ENCODE measurements at places on chromosomes 6 and 20.
A peak's percentile ranks its signal among the peaks of the same experiment; 100 is the strongest.

DNA sequence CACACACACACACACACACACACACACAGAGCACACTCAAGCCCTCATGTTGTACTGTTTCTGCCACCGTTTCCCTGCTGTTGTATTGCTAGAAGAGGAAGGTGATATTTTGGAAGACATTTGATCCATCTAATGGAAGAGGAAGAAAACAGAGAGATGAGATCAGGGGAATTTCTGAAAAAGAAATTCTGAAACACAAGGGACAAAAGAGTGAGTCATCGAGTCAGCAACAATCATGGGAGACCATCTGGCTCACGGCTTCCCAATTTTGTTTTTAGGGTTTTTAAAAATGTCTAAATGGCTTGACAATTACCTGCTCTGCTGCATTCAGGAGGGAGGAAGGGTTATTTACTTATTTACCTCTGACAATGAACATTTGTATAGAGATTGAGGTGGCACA lies 22.0 kb downstream of the SOX4 start:
- DNase-seq, result no peak

- DNase-seq, result no peak
Observed at GRCh38 chr6:1039191-1039590, 272.7 kb upstream of the FOXQ1 start.

- DNase-seq, result no peak
Observed at GRCh38 chr20:32764005-32764960, 2.1 kb downstream of the DNMT3B start.

GRCh38 chr20:37407019-37407566 lies 61.2 kb downstream of the SRC start:
- DNase-seq, result no peak

- DNase-seq, result no peak
Observed at GRCh38 chr20:37251825-37252477, 9.7 kb downstream of the GHRH start.

DNA sequence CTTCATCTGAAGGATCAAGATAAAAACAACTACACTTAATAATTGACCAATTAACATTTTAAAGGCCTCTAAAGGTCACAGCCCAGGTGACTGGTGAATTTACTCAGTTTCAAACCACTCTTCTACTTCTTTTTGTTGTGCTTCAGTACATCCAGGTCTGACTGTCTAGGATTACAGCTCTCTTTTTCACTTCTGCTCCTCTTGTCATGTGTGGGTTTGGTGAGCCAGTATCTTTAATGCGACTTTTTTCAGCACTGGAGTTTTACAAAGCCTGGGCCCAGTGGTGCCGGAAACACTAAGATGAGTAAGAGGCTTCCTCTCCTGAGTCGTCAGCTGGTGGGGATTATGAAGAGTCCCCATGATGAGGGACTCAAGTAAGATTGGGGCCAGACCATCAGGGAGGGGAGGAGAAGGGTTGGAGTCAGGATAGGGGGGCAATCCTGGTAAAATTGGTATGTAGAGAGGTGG lies 27.0 kb downstream of the HECA start:
- peak; percentile 90 for DNase-seq

- DNase-seq, result no peak
Observed at GRCh38 chr6:28803337-28803709, 120.5 kb downstream of the TRIM27 start.

- DNase-seq, result no peak
Observed at GRCh38 chr20:47009784-47010183, 115.1 kb downstream of the EYA2 start.

- no peak for DNase-seq
Observed at GRCh38 chr6:32089082-32089828, 19.9 kb downstream of the TNXB start.

DNA sequence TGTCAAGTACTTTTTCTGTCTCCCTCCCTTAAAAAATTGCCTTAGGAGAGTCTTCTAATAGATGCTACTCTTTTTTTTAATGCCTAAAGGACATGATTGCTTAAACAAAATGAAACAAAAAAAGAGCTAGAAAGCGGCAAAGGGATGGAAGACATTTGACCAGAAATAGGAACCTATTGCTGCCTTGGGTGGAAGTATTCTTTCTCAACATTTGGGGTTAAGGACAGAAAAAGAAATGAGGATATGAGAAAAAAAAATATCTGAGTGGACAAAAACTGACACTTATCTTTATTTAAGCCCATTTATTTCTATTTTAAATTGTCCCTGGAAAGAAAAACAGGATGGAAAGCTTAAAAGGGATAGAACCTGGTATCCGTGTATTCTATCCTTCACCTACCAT lies 664.9 kb upstream of the CITED2 start:
- DNase-seq, result no peak

DNA sequence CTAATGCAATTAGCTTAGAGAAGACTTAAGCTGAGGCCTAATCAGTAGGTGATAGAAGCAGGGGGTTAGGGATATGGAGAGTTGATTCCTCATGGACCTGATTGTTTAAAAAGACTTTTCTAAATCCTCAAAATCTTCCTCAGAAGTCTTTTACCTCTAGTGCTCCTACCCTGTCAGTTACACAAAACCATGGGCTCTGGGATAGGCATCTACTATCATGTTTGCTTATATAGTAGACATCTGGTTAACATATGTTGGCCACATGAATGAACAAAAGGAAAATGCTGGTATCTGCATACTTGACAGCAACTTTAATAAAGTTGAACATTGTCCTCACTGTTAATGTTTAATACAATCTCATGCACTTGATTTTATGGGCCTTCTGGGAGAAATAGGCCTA lies 61.5 kb upstream of the FKBP1C start:
- DNase-seq, result no peak

DNA sequence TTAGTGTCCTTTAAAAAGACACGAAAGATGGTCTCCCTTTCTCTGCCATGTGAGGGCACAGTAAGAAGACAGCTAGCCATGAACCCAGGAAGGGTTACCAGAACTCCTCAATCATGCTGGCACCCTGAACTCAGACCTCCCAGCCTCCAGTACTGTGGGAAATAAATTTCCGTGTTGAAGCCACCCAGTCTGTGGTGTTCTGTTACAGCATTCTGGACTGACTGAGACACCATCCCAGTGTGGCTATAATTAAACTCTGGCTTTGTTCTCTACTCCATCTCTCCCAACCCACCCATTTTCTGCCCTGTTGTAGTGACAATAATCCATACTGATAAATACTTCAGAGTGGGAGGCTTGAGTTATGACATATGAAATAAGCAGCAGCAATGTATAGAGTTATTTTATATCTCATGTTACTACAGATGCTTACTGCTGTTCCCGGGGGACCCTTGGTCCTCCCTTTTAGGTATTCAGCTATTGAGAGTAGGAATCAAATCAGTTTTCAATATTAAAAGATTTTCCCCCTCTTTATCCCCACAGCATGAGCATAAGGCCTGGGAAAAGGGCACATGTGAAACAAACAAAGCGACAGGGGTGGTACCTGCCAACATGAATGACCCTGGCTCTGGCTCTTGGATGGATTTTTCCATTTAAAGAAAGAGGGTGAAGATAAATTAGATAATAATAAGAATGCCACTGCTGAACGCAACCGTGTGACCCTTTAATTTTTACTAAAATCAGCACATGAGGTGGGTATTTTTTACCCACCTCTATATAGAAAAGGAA lies 224.3 kb upstream of the SLC35B3 start:
- DNase-seq, result no peak

DNA sequence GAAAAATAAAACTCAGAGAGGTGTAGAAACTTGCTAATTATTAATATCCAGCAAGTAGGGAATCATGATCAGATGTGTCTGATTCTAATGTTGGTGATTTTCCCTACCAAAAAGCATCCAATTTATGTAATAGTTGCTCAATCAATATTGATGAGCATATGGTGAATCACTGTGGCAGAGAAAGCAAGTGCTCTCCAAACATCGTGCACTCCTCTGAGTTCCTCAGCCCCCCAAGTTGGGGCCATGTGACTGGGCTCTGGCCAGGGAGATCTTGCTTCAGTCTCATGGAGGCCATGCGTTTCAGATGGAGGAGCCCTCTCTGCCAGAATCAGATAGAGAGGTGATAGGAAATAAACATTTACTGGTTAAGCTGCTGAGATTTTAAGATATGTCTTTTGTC lies 133.2 kb upstream of the LY86 start:
- DNase-seq, result no peak

DNA sequence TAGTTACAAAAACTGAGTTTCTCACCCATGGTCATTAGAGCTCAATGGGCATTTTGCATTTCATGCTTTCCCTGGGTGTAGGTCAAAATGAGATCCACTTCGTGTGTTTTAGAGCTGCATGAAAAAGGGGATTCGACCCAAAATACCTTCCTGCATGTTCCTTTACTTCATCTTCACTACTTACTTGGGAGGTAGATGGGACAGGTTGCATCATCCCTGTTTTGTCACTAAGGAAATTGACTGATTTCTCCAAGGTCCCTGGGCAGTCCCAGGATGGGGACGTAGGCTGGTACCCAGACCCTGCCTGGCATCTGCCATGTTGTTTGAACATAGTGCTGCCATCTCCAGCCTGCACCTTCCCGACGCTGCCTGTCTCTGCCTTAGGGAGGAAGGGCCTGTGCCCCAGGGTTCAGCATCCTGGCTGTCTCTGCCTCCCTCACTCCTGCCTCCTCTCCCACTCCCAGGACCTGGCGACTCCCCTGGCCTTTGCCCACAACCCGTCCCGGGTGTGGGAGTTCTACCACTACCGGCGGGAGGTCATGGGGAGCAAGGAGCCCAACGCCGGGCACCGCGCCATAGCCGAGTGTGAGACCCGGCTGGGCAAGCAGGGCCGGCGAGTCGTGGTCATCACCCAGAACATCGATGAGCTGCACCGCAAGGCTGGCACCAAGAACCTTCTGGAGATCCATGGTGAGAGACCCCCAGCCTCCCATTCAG lies 17.0 kb downstream of the SIRT5 start:
- no peak for DNase-seq

- no peak for DNase-seq
Observed at GRCh38 chr20:2746636-2747265, 53.7 kb downstream of the CPXM1 start.

DNA sequence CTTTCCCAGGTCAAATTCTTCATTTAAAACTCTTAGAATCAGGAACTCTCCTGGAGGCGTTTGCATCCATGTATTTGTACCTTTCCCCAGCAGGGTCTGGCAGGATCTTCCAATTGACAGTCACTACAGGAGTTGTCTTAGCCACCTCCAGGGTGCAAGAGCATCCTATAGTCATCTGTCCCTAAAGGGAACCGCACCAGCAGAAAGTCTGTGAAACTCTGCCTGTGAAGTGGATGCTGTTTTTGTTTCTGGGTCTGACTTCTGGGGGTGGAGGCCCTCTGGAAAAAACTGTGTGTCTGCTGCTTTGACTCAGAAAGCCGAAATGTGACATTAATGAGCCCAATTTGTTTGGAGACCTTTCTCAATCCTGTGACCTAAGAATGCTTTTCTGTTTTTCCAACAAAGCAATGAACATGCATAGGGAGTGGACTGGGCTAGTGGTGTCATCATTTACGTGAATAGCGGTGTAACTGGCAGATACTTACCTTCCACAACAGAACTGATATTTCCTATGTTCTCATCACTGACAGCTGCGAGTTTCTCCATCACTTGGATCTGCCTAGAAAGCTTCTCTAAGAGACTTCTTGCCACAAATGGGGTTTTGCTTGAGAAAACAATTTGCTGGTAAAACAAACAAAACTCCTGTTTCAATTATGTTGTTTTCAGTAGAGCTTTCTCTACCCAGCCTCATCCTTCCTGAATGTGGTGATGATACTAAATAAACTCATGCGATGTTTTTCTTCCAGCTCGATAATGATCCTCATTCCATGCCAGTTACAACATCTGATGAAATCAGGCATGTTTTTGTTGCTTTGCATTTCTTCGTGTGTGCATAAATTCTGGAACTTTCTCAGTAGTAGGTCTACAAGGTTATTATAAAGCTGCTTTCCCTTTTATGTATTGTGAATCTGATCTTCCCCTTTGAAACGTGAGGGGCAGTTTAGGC lies 33.3 kb upstream of the ARMH2 start:
- DNase-seq, result no peak

- DNase-seq, result peak; percentile 83
Observed at GRCh38 chr6:29847871-29848630, 20.4 kb downstream of the HLA-G start.
